CD4-positive, alpha-beta T cell treated with Interleukin-15 for 4 hours (primary cell): ENCODE measurements at places on chromosomes 6 and 20.

GRCh38 chr20:40156600-40157317 is 532.3 kb downstream of the MAFB start:
- no peak for DNase-seq

GRCh38 chr6:158797331-158798310 is 21.5 kb downstream of the EZR start:
- DNase-seq: no peak

- no peak for DNase-seq
Observed at GRCh38 chr20:63695424-63696305, 787 bp upstream of the TNFRSF6B start.

- DNase-seq: no peak
Observed at GRCh38 chr20:46583411-46584214, 33.2 kb upstream of the OCSTAMP start.

DNA sequence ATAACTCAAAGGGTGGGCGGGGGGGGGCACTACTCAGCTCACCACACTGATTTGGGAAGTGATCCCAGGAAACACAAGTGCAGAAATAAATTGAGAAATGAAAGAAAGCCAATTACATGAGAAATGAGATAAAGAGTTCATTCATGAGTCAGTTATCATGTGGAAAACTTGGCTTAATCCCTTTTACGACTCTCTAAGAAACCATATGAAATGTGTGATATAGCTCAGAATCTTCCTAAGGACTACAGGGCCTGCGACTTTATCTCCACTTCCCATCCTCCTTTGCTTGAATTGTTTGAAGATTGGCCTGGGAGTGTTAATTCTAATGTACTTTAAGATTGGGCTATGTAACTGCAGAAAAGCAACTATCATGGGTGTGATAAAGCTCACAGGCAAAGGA is 3.6 kb upstream of the BTN2A2 start:
- DNase-seq: no peak

- no peak for DNase-seq
Observed at GRCh38 chr6:112594886-112595594, 247.9 kb downstream of the RFPL4B start.

DNA sequence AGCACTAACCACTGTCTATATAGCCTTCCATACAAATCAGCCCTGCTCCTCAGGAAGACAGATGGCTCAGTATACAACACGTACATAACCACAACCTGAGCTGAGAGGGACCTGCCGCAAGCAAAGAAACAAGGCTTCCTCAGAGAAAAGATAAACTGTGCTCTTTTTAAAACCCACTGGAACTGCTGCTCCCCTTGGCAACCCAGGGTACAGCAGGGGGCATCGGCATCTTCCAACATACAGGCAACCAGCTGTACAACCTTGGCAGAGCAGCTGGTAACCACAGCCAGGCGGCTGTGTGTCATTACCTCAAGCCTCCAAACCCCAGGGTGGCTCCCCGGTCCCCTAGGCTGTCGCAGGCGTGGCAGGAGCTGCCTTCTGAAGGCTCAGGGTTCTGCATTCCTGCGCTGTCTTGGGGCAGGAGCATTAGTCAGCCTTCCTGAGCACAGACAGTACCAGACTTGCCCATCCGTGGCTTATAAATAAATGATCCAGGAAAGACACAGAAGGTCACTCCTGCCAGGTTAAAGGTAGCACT is 249.5 kb downstream of the ADGRG6 start:
- peak; percentile 6 for DNase-seq

DNA sequence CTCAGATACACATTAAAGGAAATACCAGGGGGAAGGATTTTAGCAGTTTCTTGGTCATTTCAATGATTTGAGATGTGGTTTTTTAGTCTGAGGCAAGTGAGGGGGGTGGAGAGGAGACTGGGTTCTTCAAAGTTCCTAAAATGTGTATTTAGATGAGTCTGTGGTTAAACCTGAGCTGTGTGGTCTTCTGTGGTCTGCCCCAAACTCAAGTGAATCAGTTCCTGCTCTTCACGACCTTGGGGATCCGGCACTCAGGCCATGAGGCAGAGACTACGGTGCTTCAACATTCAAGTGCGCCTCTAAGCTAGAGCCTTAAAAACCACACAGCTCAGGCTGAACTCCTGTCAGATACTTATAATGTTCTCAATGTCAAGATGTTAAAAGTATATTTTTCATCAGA is 406.7 kb downstream of the LMBRD1 start:
- no peak for DNase-seq
